ENCODE measurements at places on chromosomes 12 and 14.

DNA sequence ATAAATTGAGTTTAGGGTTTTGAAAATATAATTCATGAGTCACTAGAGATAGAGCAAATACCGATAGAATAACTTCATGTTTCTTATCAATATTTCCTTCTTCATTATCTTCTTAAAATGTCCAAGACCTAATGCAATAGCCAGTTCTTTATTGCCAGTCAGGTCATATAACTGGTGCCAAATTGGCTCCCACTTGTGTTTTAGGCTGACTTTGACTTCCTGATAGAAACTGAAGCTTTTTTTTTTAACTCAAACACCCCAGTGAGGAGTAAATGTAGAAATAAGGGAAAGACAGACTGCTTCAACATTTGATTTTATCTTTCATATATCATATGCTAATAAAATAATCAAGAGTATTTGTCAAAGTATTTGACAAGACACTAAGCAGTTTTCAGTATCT, 80.7 kb downstream of the ARMH4 start:
- no peak for DNase-seq

DNA sequence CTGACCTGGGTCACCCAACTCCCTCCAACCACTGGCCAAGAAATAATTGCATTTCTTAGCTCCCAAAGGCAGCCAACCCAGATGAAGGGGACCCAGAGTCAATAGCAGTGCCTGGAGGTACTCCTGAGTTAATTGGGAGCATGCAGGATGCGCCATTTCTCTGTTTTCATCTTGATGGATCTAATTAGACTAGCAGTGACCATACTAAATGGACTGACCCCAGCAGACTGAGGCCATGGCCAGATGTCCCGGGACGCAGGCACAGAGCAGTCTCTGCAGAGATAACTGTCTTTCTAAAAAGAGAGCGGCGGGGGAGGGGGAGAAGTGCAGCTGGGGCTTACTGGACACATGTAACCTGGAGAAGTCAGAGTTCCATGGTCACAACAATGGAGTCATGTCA, 53.2 kb upstream of the CMKLR1 start:
- no peak for DNase-seq

DNA sequence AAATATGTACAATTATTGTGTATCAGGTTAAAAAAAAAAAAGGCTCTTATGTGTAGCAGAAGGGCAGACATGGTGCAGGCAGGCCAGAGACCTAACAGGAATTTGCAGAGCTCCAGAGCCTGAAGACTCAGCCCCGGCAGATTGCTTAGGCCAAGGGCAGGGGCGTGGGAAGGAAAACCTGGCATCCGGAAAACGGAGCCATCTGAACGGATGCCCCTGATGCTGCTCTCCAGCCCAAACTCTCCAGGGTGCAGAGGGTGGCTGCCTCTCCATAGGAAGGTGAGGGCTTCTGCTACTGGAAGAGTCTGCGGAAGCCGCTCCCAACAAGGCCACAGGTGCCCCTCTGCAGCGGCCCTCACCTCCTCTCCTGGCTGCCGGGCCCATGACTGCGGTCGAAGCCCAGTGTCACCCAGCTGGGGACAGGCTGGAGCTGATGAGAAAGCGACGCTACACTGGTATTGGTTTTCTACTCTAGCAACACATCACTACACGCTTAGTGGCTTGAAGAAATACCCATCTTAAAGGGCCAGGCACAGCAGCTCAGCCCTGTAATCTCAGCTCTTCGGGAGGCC, 19.4 kb downstream of the ACADS start:
- no peak for DNase-seq

- DNase-seq: no peak
Measured at GRCh38 chr12:54564768-54565167, 15.4 kb downstream of the PDE1B start.

GRCh38 chr12:124655698-124656516, 88.5 kb upstream of the NCOR2 start:
- peak; percentile 14 for DNase-seq

DNA sequence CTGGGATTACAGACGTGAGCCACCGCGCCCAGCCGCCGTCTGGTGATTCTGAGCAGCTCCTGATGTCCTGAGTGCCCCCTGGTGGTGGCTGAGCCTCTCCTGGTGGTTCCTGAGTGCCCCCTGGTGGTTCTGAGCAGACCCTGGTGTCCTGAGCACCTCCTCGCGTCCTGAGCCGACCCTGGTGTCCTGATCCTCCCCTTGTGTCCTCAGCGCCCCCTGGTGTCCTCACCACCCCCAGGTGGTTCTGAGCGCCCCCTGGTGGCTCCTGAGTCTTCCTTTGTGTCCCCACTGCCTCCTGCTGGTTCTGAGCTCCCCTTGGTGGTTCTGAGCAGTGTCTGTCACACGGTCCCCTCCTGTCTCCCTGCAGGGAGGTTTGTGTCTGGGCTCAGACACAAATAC, 1304.9 kb downstream of the TMEM121 start:
- no peak for DNase-seq

Data from COR-L47 (cell line).